ENCODE measurements at places on chromosomes 5 and 9.
A peak's percentile ranks its signal among the peaks of the same experiment; 100 is the strongest.

- DNase-seq = no peak
These were observed 22.5 kb downstream of the ZNF462 start for GRCh38 chr9:106885451-106885850.

DNA sequence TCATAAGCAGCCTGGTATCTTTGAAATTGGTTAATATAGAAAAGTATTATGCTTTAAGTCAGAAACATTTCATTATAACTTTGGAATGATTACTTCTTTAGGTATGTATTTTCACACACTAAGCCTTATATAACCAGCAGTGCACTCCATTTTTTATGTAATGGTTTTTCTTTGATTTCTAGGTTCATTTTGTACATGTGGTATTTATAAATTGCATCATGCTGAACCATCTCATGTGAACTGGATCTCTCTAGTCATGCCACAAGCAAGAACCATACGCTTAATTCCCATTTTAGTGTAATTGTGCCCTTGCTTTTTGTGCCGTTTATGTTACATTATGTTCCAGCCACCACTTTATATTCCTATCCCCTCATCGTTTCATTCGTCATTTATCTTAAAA is 38.6 kb upstream of the SRP19 start:
- DNase-seq = no peak

- DNase-seq = no peak
These were observed 146.4 kb downstream of the GADD45G start for GRCh38 chr9:89751079-89751825.

DNA sequence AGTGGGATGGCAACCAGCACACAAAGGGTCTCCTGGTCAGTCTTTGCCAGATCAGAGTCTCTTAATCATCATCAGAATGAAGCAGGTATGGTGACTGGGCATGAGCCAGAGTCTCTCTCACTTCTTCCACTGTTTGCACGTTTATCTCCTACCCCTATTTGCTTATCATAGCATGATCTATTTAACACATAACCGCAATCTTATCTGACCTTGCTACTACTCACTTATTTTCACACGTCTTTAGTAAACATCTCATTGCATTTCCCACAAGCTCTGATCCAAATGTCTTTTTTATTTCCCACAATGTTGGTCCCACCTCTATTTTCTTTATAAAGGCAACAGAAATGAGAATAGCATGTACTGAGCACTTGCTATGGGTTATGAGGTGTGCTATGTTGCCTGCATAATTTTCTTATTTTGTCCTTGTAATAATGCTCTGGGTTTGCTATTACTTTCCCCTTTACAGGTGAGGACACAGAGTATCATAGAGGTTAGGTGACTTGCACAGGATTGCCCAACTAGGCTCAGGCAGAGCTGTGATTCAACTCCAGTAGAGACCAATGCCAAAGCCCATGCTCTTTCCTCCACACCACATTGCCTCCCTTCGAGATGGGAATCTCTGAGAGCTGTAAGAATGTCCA is 39.7 kb upstream of the IL7R start:
- DNase-seq = no peak

DNA sequence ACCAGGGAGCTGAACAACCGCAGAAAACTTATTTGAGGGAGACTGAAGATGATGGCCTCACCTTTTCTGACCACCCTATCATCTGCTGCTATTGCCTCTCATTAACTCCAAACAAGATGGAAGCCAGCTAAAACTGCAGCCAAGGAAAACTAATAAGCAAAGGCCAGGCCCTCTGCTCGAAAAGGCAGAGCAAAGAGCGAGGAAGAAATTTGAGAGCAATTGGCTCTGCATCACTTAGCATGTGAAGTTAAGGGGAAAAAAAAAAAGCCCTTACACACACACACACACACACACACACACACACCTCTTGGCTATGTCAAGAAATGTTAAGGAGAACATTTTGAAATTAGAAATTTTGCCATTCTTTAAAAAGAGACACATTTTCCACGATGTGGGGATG is 228.1 kb upstream of the CYLC2 start:
- DNase-seq = no peak

- no peak for DNase-seq
These were observed 1076.4 kb upstream of the CDH6 start for GRCh38 chr5:30117135-30117534.

DNA sequence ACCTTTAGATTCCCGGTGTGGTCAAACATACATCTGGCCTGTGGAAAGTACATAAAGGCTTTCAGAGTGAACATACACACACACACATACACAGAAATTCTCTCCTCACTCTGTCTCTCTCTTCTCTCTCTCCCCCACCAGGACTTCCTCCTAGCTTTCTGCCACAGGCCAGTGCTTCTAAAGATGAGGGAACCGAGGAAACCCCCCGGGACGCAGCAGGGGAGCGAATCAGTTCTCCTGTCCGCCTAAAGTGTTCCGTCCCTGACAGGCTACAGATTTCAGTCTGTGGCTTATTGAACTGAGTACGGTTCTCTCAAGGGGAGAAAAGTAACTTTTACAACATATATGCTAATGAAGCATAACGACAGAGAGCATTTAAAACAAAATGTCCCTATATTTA is 75.8 kb downstream of the MED27 start:
- DNase-seq = no peak

DNA sequence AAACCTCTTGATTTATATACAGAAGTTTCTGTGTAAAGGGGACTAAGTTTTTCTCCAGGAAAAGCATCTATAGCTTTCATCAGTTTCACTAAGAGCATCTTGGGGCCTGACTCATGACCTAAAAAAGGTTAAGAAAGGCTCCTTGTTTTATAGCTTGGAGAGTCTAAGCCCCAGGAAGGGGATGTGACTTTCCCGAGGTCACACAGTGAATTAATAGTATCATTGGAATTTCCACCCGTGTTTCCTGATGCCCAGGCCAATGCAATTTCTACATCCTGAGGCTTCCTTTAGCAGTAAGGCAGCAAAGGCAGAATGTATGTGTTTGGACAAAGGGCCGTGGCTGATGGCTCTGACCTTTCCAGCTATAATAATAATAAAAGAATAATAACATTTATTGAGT is 8.6 kb downstream of the MORN5 start:
- no peak for DNase-seq

- DNase-seq = no peak
These were observed 1247.4 kb downstream of the EFNA5 start for GRCh38 chr5:106423109-106423897.

- no peak for DNase-seq
These were observed 159.6 kb upstream of the TBCA start for GRCh38 chr5:77935506-77936364.

- no peak for DNase-seq
These were observed 552.4 kb upstream of the DAB2 start for GRCh38 chr5:39977066-39977655.

GRCh38 chr5:6636293-6636692 is 3.1 kb downstream of the SRD5A1 start:
- DNase-seq = no peak

DNA sequence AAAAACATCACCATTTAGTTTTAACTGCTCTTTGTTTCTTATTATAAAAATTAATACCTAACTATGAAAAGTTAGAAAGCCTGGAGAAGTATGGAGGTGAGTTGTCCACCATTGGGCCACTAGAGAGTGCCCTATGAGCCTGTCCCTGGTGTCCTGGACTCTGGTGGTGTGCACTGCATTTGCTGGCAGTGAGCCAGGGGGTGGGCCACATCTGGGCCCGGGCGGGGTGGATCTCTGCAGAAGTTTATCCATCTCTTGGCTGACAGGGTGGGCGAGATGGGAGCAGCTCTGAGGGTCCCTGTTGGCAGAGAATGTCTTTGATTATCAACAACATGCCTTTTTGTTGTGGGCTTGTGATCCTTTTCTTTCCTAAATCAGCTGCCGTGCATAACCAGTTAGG is 8.2 kb downstream of the TENT4A start:
- DNase-seq = peak; percentile 56

GRCh38 chr9:121013911-121014310 is 36.2 kb downstream of the C5 start:
- no peak for DNase-seq

DNA sequence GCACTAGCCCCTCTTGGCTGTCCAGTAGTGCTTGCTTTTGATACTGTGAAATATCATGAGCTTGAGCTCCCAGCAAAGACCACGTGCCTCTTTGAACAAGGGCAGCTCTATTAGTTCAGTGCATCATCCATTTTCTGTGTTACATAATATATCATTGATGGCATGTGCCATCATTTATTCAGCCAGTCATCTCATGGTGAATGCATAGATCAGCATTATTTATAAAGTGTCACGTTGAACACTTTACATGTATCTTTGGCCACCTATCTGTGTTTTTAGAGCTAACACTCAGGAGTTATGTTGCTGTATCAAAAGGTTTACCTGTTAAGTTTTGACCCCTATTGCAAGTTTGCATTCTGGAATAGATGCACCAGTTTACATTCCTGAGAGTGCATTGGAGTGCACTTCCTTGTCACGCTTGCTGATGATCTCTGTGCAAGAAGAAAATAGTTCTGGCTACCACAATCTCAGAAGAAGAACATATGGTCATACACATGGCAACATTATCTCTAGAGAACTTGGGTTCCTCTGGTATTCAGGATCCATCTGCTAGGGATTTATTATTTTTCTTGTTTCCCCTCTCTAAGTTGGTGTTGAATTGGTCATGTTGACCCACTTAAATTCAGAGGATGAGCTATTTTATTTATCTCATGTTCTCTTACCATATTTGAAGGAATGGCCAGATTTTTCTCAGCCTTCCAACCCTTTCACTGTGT is 120.9 kb downstream of the SH3GL2 start:
- no peak for DNase-seq

GRCh38 chr9:83449166-83449565 is 89.0 kb downstream of the FRMD3 start:
- no peak for DNase-seq

DNA sequence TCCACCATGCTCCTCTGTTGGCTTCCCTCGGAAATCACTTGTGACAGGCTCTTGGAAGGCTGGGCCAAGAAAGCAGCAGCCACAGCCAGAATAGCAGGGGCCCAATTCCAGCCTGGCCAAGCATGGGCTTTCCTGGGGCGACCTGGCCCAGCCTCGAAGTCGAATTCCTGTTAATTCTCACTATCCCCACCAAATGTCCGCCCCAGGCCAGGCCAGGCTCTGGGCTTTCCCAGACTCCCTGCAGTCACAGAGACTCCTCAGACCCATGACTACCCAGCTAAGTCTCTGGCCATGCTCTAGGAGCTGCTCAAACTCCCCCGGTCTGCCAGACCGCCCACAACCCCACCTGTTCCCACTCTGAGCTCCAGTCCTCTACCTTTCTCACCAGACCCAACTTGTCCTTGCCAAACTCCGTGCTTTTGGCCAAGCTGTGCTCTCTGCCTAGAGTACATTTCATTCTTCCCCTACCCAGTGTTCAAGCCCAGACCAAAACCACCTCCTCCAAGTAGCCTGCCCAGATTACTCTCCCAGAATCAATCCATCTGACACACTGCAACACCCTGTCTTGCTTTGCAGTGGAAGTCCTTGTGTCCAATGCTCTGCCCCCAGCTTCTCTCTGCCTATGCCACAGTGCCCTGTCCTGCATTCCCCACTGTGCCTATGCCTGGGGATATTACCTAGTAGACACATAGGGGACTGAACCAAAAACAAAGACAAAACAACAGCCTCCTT is 26.2 kb downstream of the SHB start:
- DNase-seq = no peak

DNA sequence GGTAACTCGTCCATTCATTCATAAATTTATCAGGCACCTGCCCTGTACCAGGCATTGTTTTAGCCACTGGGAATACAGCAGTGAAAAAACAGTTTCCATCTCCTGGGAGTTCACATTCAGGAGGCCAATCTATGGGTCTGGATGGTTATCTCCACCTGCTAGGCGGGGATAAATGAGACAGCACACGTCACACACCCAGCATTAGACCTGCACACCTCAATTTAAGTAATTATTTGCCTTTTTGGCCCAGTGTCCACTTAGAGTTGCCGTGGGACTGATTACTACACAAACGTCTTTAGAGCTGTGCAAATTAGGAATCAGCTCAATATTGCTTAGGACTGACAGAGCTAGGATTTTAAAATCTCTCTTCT is 46.1 kb downstream of the STK10 start:
- DNase-seq = no peak

DNA sequence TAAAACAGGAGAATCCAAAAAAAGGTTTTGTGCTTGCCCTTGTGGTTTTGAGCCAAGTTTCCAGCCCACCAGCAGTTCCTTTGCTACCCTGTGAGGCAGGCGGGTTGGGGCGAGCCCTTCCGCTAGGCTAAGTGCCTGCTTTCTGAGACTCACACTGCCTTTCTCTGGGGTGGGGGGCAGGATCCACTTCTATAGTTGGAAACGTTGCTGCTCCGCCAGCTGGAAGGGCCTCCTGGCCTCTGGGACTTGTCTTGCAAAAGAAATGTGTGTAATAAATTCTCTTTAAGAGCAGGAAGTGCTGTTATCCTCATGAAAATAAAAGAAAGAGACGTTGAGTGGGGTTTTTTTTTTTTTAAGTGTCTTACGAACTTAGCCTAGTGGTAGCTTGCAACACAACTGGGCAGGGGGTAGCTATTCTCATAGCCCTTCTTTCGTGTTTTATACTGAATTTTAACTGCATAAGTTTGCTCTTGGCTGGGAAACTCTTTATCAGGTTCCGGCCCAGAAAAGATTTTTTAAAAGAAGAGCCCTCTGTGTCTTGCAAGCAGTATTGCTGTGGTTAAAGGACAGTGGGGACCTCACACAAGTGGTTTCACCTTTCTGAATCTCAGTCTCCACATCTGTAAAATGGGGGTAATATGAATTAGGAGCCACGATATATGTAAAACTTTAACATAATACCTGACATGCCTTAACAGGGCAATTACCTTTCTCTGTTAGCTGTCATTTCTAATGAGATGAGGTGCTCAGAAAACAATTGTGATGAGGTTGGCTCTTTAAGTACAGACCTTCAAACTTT is 19.8 kb downstream of the JADE2 start:
- DNase-seq = peak; percentile 77

DNA sequence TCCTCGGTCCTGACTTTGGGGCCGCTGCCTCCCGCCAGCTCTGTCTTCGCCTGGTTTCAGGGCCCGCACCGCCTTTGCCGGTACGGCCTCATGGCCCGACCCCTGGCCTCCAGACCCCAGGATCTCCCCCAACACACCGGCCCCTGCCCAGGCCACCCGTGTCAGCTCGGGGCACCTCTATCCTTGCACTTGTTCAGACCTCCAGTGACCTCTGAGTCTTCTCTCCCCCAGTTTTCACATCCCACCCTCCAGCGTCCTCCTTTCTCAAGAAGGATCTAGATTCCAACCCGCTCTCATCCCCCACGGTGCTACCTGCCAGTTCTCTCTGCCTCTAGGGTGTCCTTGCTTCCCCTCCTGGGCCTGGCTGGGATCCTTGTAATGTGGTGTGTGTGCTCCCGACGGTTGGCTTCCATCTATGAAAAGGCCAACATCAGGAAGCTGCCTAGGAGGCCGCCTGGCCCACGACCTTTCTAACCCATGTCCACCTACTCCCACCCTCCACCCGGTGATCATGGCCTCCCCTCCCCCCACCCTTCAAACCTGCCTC is 61.1 kb downstream of the SPATA31C2 start:
- DNase-seq = no peak

- no peak for DNase-seq
These were observed 148.3 kb upstream of the PIK3R1 start for GRCh38 chr5:68067291-68067690.

All from left forelimb (tissue), 1 donor.